ENCODE measurements at places on chromosomes 5 and 9.

DNA sequence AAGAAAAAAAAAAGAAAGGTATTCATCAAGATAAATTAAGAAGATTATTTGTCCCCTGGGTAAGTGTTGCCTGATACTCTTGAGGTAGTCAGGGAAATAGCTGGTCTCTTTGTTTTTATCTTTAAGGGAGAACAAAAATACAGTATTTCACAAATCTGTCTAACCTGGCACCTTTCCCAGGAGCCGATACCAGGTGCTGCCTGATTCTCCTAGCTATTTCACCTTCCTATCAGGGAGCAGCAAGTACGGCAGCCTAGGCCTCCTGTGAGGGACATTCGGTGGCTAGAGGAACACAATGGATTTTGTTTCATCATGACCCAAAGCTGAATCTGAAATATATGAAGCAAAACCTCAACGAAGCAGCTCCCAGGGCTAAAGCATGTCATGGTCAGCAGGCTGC, 86.0 kb downstream of the TARS1 start:
- DNase-seq, result no peak

DNA sequence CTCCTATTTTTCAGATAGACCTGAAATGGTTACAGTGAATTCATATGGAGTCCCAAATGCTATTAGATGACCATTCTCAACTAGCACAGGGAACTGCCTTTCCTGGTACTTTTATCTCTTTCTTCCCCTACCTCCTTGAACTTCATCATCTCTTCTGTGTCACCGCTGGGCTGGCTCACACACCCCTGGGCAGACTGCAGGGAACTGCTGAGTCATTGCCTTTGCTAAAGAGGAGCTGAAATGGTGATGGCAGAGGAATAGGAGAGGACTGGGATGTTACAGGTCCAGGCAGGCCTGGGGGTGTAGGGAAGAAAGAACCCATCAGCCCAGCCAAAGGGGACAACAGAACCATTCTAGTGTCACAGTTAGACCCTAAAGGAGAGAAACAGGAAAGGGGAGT, 322.3 kb downstream of the ASTN2 start:
- no peak for DNase-seq

- no peak for DNase-seq
These were observed 611.9 kb downstream of the IRX1 start for GRCh38 chr5:4207486-4207885.

- DNase-seq, result no peak
These were observed 55.6 kb downstream of the FANCC start for GRCh38 chr9:95261890-95262289.

DNA sequence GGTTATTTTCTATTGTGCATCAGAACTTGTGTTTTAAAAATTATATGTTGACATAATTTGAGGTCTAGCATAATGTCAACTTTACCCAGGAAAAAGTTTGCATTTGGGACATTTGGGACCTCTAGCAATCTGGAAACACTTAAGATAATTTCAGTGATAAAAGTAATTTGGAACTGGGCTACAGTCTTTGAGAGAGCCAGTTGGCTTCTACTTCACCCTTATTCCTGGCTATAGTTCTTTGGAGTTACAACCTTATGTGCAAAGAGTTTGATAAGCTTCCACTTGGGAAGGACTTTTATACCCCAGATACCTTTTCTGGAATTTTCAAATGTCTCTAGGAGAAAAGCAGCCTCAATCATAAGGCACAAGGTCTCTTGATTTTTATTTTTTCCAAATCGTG, 139.3 kb downstream of the ARRDC3 start:
- no peak for DNase-seq

- no peak for DNase-seq
These were observed 75.7 kb downstream of the WNK2 start for GRCh38 chr9:93259490-93260262.

- no peak for DNase-seq
These were observed 38.3 kb upstream of the TNFSF8 start for GRCh38 chr9:114968671-114969070.

GRCh38 chr5:178246624-178247279, 14.2 kb upstream of the PHYKPL start:
- no peak for DNase-seq

DNA sequence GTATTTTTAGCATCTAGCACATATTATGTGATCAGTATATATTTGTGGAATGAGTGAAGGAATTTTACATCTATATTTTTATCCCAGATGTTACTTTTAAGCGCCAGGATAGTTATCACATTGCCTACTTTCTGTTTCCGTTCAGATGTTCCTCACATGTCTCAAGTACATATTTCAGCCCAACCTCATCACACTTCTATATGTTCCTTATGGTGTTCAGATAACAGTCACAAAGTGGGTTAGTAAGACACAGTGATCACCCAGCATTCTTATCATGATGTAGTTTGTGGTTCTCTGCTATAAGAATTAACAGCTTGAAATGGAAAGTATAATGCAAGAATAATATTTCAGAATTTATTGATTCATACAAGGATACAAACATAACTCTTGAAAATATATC, 170.0 kb upstream of the RASA1 start:
- no peak for DNase-seq

DNA sequence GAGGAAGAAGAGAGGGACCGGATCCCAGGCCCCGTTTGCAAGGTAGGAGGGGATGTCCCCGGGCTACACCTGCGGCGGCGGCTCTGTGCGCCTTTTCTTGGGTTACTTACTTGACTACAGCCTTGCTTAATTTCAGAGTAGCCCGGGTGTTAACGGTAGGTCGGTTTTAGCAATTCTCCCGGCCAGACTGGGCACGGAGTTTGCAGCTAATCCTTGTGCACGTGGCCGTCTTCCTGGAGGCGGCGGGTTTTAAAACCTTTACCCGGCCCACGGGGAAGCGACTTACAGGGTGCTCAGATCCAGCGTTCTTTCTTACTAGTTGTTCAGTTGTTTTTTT, 313 bp downstream of the BRIX1 start:
- DNase-seq, result no peak

DNA sequence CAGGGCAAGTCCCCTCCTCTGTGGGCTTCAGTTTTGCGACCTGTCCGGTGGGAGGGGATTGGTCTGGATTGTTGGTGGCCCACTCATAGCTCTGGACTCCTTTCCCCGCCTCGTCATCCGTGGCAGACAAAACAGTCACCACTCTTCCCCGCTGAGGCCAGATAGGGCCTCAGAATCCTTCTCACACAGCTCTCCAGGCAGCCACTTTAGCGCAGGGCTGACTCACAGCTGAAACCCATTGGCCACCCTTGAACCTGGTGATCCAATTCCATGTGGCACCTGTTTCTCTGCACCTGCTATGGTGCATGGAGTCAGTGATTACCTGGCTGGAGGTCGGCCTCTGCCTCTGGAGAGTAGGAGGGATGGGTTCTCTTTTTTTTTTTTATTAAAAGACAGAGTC, 15.8 kb upstream of the CACFD1 start:
- no peak for DNase-seq

- no peak for DNase-seq
These were observed 55.7 kb upstream of the NIPBL start for GRCh38 chr5:36820900-36821299.

GRCh38 chr5:131913603-131914002, 31.9 kb downstream of the MEIKIN start:
- DNase-seq, result no peak

GRCh38 chr5:112208699-112209615, 210.1 kb downstream of the EPB41L4A start:
- no peak for DNase-seq

GRCh38 chr5:72314571-72315172, 5.4 kb downstream of the MRPS27 start:
- DNase-seq, result no peak

GRCh38 chr5:138706655-138707480, 46.4 kb upstream of the CTNNA1 start:
- no peak for DNase-seq

GRCh38 chr5:55211184-55211874, 15.8 kb downstream of the MCIDAS start:
- DNase-seq, result no peak

- DNase-seq, result no peak
These were observed 8.1 kb downstream of the PRDM12 start for GRCh38 chr9:130672466-130672865.

DNA sequence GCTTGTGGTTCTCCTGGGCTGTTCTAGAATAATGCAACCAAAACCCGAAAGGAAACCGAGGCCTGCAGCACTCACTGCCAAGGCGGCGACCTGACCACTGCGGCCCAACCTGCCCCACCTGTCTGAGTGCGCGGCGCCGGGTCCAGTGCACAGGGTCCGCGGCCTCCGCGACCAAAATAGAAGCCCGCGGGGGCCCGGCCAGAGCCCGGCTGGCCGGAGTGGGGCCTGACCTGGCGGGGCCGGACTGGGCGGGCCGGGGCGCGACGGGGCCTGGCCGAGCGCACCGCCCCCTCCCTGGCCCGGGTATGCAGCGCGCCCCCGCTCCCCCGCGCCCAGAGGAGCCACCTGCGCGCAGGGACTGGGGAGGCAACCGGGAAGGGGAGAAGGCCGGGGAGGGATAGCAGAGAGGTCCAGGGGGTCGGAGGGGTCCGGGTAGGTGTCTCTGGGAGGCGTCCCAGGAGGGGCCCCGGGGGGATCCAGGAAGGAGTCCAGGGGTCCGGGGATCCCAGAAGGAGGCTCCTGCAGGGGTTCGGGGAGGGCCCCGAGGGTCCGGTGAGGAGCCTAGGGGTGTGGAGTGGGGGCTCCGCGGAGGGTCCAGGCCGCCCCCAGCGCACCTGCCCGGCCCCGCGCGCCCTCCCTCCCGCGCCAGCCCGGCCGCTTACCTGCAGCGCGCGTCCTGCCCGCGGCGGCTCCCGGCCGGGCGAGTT, 503 bp downstream of the SEMA4D start:
- DNase-seq, result no peak

DNA sequence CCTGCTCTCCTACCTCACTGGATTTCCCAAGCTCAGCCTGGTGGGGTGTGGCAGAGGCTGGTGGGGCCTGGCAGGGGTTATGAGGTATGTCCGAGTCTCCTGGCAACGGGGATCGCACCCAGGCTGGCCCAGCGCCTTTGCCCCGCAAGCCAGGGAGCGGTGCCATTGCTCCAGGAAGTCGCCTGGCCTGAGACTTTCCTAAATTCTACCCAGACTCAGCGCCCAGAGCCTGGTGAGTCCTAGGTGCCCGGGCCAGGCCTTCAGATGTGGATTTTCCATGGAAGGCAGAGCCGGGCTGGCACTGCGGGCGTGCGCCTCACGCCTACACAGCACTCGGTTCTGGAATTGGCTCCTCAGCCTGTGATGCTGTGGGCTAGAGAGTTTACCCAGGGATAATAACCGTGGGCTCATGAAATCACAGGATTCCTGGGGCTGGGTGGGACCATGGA, 155.4 kb upstream of the COL5A1 start:
- DNase-seq, result no peak

DNA sequence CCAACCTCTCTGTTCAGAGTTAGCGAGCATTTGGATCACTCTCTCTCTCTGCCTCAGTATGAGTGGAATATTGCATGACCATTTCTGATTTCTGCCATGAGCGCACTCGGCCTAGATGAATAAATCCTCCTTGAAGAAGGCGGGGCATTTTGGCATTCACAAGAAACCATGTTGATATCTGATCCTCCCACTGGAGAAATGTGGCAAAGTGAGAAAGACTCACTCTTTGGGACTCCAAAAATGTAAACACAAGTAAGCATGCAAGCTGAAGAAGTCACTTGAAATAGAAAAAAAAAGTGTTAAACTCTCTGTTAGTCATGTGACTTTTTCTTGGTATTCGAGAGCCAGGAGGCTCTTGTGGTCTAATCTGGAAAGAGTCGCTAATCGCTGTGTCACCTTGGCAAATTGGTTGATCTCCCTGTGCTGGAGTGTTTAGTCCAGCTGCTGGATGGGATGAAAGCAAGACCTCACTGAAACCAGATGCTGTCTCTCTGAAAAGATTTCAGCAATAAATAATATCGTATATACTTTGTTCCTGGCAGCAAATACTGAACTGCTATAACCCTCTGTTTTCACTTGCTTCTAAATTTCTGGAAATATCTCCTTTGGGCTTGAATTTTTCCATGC, 95.5 kb downstream of the GHR start:
- DNase-seq, result no peak

- DNase-seq, result no peak
These were observed 12.2 kb upstream of the GPR151 start for GRCh38 chr5:146528236-146528635.

- no peak for DNase-seq
These were observed at the start of gene FLT4 for GRCh38 chr5:180649297-180650039. TSS of gene FLT4 (minus strand) at chr5:180649600. CDS start at chr5:180649545, 55 bp downstream.

DNA sequence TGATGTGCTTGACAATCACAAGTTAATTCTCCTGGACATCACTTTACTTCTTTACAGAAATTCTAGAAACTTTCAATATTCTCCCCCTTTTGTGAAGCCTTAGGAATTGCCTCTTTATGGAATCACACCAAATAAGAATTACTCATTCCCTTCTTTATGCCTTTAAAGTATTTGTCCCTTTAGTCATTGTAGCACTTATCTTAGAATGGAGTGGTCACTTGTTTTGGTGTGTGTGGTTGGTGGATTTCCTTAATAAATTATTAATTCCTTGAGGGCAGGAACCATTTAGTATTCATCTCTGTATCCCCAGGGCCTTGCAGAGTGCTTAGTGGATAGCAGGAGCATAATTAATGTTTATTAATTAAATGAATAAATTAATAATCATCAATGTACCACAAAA, 307.0 kb downstream of the ARRDC3 start:
- no peak for DNase-seq

DNA sequence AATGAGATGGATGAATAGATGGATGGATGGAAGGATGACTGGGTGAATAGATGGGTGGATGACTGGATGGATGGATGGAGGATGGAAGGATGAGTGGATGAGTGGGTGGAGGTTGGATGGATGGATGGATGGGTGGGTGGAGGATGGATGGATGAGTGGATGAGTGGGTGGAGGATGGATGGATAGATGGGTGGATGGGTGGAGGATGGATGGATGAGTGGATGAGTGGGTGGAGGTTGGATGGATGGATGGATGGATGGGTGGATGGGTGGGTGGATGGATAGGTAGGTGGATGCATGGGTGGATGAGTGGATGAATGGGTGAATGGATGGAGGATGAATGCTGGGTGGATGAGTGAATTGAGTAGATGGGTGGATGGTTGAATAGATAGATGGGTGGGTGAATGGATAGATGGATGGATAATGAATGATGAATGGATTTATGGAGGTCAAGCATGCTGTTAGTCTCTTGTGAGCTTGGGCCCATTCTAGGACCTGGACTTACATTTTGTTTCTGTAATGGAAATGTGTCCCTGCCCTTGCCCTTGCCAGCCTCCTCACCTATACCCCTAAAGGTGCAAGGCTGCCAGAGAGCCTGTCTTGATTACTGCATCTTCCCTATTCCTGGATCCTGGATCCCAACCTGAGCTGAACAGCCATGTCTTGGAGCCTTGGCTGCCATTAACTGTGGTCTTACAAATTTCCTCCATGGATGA, 159.7 kb upstream of the NFIL3 start:
- no peak for DNase-seq

DNA sequence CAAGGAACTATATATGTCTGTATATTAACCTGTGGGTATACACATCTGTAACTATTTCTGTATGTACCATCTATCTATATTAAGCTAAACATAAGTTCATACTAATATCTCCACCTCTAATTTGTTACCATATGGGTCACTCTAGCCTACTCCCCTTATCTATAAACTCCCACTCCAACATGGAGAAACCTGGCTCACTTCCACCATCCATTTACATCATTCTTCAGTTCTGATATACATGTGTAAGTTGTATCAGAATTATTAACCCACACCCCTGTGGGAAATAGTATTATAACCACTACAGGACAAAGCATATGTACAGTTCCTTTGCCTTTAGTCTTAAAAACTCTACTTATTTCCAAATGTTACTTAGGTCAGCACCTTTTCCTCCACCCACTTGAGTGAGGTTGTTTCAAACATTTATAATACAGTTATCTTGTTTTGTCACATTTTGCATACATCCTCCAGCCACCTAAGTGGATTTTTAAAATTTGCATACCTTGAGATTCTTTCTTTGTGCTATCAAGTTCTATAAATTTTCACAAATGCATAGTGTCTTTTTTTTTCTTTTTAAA, 10.6 kb downstream of the NDFIP1 start:
- DNase-seq, result no peak
